ENCODE measurements at places on chromosomes 7 and 10.
A peak's percentile ranks its signal among the peaks of the same experiment; 100 is the strongest.

GRCh38 chr10:19904202-19904661 is 88.0 kb downstream of the PLXDC2 start:
- peak; percentile 44 for ATAC-seq

- ATAC-seq = no peak
These were observed 8.0 kb downstream of the KLF6 start for GRCh38 chr10:3776796-3777571.

GRCh38 chr10:72550239-72550638 is 75.6 kb downstream of the MICU1 start:
- ATAC-seq = no peak

DNA sequence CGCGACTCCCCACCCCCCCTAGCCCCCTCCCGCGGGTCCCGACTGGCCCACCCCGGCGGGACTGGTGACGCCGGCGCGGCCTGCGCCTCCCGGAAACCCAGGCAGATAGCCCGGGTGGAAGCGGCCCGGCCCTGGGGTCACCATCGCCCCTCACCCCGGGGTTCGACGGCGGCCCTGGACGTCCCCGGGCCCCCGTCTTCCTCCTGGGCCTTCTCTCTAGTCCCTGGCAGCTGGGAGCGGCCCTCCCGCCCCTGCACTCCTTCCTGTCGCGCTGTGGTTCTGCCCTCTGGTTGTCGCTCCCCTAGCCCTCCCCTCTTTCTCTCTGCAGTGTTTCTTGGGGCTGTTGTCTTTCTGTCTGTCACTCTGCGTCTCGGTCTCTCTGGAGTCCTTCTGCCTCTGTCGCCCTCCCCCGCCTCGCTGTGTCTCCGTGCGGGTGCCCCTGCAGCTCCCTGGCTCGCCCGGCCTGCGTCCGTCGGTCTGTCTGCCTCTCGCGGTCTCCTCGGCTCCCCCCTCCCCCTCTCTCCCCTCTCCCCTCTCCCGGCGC is 90.5 kb upstream of the PAX2 start:
- peak; percentile 26 for ATAC-seq

- ATAC-seq = no peak
These were observed 1013.1 kb downstream of the KCNMA1 start for GRCh38 chr10:76624470-76624869.

DNA sequence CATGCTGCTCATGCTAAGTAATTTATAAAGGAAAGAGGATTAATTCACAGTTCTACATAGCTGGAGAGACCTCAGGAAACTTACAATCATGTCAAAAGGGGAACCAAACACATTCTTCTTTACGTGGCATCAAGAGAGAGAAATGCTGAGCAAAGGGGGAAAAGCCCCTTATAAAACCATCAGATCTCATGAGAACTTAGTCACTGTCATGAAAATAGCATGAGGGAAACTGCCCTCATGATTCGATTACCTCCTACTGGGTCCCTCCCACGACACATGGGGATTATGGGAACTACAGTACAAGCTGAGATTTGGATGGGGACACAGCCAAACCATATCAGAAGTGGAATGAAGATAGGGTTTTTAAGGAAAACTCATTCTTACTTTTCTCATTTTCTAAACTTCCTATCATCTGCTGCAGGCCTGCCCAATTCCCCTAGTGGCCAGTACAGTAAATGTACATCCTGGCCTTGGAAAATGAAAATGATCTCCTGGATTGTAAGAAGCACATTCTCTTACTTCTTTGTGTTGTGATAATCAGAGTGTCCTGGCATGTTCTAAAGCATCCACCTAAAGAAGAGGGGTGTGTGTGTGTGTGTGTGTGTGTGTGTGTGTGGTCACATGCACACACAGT is 421.5 kb downstream of the LRMDA start:
- peak; percentile 51 for ATAC-seq

GRCh38 chr7:12256090-12256489 is 45.0 kb downstream of the TMEM106B start:
- ATAC-seq = no peak

- ATAC-seq = peak; percentile 83
These were observed 10.8 kb downstream of the NEURL1 start for GRCh38 chr10:103504181-103504783.

- no peak for ATAC-seq
These were observed 430 bp downstream of the PON3 start for GRCh38 chr7:95395755-95396135.

- ATAC-seq = no peak
These were observed 15.9 kb downstream of the DENND11 start for GRCh38 chr7:141686074-141686473.

DNA sequence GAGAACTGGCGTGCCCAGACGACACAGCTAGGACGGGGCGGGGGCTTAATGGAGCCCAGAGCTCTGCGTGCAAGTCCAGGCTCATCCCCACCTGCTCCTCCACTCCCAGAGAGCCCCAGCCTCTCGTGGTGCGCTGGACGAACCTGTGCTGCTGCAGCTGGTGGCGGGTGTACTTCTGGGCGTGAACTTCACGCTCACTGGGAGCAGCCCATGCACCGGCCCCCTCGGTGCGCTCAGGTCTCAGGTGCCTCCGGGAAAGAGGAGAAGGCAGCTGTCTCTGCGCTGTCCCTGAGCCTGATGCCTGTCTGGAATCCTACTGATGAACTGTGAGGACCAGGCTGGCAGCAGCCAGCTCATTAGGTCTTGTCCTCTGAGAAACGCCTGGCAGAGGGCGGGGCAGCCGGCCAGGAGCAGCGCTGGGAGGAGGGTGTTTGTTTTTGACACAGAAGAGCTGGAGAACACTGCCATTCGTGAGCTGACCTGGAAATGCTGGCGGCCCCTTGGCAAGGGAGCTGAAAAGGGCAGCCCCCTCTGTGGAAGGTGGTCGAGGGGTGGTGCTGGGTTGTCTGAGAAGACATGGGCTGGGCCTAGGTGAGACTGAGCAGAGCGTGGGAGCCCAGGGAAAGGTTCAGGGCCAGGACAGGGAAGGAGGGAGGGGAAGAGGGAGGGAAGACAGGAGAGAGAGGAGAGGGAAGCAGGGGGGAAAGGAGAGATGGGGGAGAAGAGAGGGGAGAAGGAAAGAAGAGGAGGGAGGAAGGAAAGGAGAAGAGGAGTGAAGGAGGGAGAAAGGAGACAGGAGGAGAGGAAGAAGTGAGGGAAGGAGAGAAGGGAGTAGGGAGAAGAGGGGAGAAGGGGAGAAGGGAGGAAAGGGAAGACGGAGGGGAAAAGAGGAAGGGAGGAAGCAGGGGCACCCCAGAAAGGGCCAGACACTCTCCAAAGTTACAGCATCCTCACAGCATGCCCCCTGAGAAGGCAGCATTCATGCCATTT is 53.5 kb upstream of the TNS3 start:
- peak; percentile 50 for ATAC-seq

GRCh38 chr10:34808801-34809745 is 6.0 kb downstream of the PARD3 start:
- peak; percentile 8 for ATAC-seq

DNA sequence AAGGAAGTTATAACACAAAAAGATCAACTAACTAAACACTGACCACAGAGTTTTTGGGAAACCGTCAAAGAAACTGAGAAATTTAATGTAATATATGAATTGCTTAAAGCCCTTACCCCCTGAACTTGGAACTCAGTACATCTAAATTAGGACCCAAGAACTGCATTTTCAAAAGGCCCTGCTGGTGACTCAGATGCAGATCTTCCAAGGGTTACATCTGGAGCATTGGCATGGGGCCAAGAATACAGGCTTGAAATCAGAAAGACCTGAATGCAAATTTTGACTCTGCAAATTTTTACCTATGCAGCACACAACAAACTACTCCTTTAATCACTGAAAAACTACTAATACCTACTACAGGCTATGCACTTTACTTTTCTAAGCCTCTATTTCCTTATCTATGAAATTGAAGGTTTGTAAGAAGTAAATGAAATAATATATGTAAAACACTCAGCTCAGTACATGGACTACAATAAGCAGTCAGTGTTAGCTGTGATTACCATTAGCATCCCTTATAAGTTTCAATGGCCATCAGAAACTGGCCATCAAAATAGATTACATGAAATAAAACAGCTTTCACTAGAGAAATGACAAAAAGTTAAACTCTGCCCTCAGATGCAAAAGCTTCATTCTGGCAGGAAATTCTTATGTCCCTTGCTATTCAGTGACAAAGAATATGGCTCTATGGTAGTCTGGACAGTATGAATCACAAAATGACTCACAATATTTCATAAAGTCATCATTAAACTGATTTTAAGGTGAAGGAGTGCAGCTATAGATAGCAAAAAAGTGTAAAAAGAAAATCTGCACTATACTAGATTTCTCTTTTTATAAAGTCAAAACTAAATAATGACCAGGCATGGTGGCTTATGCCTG is 43.6 kb downstream of the NSUN6 start:
- ATAC-seq = peak; percentile 68

DNA sequence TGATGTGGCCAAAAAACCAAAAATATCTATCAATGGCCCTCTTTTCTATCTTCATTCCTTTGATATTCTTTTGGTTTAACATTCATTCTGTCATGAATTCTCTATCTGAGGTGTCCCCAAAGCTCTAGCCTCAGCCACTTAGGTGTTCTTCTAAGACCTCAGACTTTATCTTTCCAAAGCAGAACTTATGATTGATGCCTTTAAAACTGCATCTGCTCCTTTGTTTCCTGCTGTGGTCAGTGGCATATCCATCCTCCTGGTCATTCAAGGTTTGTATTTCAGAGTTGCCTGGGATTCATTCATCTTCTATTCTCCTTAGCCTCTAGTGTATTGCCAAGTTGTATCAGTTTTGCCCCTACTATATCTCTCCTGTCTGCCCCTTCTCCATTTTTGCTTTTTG is 30.6 kb downstream of the FHIP2A start:
- ATAC-seq = no peak

DNA sequence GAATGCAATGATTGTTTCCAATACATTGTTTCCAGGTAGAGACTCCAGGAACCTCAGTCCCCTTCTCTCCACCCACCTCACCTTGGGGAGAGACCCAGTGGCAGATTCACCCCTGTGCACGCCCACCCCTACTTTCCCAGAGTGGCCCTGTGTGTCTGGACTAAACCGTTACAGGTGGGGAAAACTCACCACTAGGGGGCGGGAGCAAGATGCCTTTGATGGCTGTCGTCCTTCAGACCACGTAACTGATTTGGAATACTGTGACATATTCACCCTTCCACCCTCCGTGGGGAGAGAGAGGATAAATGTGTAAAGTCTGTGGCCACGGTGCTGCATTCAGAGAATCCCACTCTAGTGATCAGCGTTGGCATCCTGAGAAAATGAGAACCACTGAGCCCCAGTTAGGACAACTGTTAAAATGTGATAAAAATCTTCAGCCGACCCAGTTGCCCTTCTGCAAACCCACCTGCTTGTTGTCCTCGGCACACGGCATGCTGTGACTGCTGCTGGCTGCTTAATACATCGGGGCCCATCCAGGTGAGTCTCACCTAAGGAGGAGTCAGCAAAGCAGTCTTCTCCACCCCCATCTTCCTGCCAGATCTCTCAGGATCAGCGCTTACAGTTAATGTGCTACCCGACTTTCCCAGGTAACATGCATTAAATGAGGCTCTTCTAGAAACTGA is 41.5 kb upstream of the NMT2 start:
- ATAC-seq = peak; percentile 98

DNA sequence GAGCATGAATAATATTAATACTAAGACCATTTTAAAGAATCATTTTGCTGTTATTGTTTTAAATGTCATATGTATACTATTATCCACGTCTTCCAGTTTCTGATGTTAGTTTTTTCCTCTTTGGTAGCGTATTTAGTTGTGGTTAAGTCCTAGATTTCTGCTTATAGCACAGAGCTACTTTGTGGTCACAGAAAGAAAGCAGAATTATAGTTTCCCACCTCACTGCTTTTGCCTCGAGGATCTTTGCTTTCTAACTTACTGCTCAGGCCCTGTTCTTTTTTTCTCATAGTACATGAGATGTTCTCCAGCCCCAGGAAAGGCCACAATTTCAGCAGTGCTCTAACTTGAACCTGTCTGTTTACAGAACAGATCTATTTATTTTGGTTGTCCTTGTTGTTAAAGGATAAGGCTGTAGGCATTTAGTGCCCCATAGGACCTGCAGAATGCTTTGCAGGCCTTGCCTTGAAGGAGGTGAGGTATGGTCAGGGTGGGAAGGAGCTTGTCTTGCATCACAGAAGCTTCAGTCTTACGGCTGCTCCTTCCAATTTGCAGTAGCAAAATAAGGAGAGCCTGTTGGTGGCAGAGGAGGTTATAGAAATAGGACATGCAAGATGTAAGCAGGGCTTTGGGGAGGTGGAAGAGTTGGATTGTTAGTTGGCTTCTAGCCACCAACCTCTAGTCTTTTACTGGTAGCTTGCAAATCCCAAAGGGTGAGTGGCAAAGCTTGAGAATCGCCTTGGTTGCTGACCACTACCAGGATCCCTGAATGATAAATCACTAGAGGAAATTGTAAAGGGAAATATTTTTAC is 129.1 kb downstream of the LRRC4 start:
- ATAC-seq = no peak

- no peak for ATAC-seq
These were observed 554.8 kb downstream of the SORCS1 start for GRCh38 chr10:106609470-106610266.

DNA sequence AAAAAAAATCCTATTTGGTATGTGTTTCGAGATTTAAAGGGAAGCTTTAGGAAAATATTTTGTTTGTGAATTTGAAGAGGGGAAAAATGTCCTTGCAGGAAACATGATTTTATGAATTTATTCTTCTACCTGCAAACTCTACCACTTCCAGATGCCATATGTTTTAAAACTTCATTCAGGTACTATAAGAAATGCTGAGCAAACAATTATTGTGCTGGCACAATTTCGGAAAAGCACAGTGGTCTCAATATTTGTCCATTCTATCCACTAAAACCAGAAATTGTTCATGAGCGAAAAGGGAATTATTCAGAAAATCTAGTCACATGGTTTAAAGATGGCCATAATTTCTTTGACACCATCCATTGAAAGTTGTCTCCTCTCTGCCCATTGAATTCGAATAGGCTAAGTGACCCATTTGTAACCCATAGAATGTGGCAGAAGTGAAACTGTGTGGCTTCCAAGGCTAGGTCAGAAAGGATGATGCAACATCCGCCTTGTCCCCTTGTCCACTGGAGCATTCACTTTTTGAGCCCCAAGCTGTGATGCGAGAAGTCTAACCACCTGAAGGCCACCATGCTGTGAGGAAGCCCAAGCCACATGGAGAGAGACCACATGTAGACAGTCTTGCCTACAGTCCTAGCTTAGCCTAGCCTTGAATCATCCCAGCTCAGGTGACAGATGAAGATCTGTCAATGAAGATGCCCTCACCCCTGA is 189.8 kb upstream of the PRKCQ start:
- no peak for ATAC-seq

GRCh38 chr7:135980665-135981180 is 3.6 kb upstream of the MTPN start:
- peak; percentile 56 for ATAC-seq

DNA sequence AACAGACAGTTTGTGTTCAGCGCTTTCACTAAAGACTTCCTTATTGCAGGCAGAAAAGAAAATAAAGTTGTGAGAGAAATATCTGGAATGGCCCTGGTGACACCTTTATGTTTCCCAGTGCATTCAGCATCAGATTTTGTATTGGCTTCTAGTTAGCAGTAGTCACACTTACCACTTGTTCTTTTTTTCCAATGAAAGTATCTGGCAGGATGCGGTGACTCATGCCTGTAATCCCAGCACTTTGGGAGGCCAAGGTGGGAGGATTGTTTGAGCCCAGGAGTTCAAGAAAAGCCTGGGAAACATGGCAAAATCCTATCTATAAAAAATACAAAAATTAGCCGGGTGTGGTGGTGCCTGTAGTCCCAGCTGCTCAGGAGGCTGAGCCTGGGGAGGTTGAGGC is 649.6 kb downstream of the LRMDA start:
- peak; percentile 15 for ATAC-seq

GRCh38 chr7:47534322-47535034 is 47.4 kb downstream of the TNS3 start:
- no peak for ATAC-seq

GRCh38 chr7:4519819-4520520 is 162.1 kb upstream of the FOXK1 start:
- ATAC-seq = no peak
